Caco-2 (cell line): ENCODE measurements at places on chromosomes 5 and 9.

GRCh38 chr9:130732136-130732535 is 38.6 kb downstream of the EXOSC2 start:
- no peak for DNase-seq

GRCh38 chr5:36740259-36740898 is 134.0 kb downstream of the SLC1A3 start:
- no peak for DNase-seq

GRCh38 chr5:72515211-72515610 is 8.0 kb upstream of the ZNF366 start:
- no peak for DNase-seq

- DNase-seq = no peak
Measured at GRCh38 chr9:132978451-132979131, at the start of gene GFI1B. GFI1B (plus strand) TSS chr9:132978694; CDS start chr9:132986679, 7,985 bp downstream.

- no peak for DNase-seq
Measured at GRCh38 chr9:35906923-35907699, 1.1 kb downstream of the HRCT1 start.

GRCh38 chr9:128339761-128340690 is at the start of gene SLC27A4:
SLC27A4 (plus strand) TSS chr9:128340527; CDS start chr9:128343133, 2,606 bp downstream.
- DNase-seq = peak; percentile 92
